Keratinocyte (primary cell): ENCODE measurements at places on chromosomes 4 and X.

- no peak for DNase-seq
These were observed 86.1 kb downstream of the MAGEB10 start for GRCh38 chrX:27893871-27894270.

DNA sequence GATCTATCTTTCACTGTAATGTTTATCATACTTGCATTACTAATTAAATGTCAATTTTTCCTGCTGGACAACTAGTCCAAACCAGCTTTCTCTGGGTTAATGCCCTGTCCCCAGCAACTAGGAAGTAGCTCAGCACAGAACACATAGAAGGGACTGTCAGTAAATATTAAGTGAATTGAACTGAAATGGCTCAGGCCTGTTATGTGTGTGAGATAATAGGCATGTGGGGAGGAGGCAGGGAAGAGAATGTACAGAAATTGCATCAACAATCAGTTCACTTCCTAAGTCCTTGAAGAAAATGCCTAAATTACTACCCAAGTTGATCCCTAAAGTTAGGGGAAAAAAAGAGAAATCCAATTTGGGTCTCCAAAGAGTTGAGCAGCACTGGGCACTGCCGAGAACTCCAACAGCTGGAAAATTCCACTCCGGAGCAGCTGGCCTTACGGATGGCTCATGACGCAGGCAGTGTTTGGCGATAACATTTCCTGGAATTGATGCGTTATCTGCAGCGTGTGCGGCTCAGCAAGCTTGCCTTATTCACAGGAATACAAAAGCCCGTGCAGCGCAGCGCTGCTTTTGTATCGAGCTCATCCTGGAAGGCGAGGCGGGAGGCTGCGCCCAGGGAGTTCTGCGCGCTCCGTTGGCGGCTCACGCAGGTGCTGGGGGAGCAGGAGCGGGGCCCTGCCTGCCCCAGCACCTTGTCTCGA is 297.3 kb upstream of the LCORL start:
- DNase-seq = no peak

DNA sequence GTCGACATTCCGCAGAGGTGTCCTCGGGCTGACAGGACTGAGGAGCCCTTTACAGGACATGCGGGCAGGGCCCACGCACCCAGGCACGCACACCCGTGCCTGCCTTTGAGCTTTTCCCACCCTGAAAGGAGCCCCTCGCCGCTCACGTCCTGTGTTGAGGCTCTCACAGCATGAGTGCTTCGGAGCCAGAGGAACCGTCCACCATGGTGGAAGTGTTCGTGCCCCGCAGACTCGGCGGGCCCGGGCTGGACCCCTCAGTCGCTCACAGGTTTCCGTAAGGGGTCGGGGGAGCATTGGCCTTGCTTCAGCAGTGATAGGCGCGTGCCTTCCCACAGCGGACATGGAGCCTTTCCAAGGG is 36.9 kb downstream of the PIGG start:
- no peak for DNase-seq

DNA sequence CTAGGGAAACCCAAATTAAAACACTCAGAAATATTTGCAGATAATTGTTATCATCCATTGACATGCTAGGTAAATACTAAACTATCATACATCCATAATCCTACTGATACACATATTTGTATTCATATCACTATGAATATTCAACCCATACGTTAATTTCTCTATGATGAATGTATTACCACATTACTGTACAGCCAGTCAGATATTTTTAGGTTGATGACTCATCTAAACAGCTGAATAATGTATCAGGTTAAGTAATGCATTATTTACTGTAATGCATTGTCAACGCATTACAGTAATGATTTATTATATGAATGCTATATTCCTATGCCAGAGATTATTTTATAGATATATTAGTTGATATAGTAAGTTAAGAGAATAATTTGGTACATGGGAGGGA is 37.1 kb downstream of the VEGFC start:
- no peak for DNase-seq

- DNase-seq = no peak
These were observed 30.8 kb downstream of the GPM6B start for GRCh38 chrX:13786048-13786447.

DNA sequence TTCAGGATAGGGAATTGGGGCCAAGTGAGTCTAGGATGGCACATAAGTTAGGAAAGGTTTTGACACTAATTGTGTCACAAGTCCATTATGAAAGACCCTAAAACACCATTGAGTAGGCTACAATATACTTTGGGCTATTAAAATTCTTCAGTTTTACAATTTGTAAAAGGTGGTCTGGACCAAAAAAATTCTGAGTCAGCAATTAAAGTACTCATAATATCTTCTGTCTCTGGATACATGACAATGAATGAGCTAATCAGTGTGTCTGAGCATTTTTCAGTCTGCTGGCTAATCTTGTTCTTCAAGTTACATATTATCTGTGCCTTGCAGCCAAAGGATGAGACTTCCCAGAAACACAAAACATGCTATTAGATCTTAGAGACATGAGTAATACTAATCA is 14.3 kb downstream of the ARMCX1 start:
- no peak for DNase-seq

DNA sequence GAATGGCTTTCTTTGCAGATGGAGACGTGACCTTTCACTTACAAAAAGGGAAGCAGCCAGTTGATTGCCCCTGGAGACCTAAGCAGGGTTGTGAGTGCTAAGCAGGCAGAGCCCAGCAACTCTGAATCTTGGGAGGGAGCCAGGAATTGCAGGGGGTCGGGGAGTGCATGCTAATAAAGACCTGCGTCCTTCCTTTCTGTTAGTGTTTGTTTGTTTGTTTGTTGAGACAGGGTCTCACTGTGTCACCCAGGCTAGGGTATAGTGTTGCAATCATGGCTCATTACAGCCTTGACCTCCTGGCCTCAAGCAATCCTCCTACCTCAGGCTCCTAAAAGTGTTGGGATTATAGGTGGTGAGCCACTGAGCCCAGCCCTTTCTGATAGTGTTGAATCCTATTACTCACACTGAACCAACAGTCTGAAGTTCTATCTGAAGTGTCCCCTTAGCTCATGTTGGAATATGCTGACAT is 137.4 kb downstream of the CEP135 start:
- no peak for DNase-seq

- no peak for DNase-seq
These were observed 118.5 kb upstream of the PABPC4L start for GRCh38 chr4:134320048-134320447.

DNA sequence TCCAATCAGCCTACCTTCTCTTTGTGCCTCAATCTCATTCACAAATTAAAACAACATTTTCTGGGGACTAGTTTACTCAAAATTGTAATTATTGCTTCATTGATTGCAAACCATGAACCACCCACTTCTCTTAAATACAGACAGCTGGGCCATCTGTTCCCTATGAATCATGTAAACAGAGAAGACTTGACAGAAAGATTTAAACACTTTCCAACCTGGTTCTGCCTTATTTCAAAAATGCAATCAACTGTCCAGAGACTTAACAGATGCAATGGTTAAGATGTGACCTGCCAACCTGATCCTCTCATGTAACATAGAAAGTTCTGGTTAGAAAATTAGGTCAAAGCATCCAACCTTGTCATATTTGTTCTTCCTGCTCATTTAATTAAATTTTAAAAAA is 20.8 kb upstream of the SERTM2 start:
- DNase-seq = no peak

- no peak for DNase-seq
These were observed 5.7 kb downstream of the ARHGAP10 start for GRCh38 chr4:147737623-147738022.

GRCh38 chr4:152534541-152535359 is 1.1 kb downstream of the FBXW7 start:
- no peak for DNase-seq

DNA sequence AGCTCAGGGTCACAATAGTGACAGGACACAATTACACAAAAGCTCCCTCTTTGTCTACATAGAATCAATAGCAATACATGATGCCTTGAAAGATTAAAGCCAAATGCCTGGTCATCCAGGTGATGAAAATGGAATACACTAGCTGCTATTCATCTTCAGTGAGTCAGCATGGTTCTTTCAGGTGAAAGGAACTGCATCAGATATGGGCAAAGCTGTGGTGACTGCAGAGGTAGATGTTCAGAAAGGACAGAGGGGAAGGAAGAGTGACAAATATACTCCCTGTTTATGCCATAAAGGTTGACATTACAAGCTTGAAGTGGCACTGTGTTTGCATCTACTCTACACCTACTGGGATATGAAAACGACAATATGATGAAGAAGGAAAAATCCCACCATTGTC is 20.0 kb upstream of the FTHL17 start:
- DNase-seq = no peak

- no peak for DNase-seq
These were observed 269.9 kb downstream of the OPHN1 start for GRCh38 chrX:68163441-68163840.

GRCh38 chr4:116082808-116083366 is 969.5 kb upstream of the NDST4 start:
- no peak for DNase-seq

DNA sequence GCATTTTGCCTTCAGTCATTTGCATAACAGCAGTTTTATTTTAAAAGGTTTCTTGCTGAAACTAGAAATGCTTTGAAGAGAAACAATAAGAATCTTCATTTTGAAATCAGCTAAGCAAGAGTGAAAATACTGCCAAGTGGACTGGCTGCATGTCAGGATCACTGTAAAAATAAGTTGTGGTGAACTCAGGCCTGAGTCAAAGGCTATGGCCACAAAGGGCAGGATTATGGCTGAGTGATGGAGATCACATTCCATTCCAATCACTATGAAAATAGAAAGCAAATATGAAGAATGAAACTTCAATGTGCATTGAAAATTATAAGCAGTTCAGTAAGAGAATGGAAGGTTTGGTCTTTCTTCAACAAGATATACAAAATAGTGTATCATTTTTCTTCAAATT is 224.5 kb downstream of the PCDH18 start:
- no peak for DNase-seq

DNA sequence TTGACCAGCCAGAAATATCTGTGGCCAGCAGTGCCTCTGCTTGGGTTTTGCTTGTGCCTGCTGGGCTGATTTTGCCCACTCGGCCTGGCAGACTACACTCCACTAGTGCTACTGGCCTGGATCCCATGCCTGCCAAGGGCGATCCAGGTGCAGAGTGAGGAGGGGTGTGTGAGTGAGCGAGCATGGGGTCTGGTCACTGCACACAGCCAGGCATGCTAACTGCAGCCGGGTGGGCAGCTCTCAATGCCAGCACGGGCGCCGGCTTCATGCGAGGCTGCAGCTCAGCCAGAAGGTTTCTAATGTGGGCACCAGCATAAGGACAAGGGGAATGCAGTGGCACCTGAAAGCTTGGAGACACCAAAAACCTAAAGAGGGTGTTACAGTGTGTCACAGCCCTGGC is 1161.4 kb downstream of the FSTL5 start:
- no peak for DNase-seq

DNA sequence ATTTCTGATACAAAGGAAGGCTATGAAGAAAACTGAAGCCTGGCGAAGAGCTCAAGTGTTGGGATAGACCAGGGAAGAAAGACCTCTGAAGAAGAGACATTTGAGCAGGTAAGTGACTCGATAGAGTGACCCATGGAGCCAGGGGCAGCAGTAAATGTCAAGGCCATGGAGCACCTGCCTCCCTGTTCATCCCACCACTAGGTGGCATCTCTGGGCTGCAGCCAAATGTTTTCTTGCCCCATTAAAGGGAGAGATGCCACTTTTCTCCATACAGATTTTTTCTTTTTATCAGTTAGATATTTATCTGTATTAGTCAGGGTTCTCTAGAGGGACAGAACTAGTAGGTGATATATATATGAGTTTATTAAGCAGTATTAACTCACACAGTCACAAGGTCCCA is 4.9 kb upstream of the ZNF81 start:
- no peak for DNase-seq

DNA sequence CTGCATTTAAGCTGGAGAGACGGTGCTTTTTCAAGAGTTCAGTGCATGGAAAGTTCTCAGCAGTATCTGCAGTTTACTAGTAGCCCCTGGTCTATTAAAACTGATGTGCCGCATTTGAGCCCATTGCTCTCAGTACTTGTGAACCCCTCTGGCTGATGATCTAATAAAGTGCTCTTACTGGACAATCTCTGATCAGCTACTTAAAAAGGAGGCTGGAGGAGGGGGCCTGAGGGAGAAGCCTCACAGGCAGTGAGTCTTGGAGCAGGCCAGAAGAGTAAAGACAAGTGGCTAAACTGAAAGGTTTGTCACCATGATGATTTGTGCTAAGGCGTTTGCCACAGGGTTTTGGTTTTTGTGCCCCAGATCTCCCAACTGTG is 138.5 kb downstream of the ARX start:
- DNase-seq = no peak

- peak; percentile 69 for DNase-seq
These were observed 1.3 kb upstream of the EOLA1 start for GRCh38 chrX:149539283-149540130.

DNA sequence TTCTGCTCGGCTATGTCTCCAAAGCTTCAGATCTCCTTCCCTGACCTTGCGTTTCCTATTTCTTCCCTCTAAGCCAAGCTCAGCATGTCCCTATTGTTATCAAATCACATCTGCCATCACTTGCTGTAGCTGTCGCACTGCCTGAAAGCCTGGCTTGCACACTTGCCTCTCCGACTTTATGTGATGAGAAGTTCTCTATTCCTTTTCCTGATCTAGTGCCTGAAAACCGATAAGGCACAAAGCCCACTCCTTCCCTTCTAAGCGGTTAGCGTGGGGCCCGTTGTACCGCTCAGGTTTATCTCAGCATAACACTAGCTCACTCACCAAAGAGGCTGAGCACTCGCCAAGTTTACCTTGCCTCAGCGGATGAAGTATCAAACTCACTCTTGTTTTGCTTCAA is 816 bp downstream of the NMU start:
- DNase-seq = no peak

DNA sequence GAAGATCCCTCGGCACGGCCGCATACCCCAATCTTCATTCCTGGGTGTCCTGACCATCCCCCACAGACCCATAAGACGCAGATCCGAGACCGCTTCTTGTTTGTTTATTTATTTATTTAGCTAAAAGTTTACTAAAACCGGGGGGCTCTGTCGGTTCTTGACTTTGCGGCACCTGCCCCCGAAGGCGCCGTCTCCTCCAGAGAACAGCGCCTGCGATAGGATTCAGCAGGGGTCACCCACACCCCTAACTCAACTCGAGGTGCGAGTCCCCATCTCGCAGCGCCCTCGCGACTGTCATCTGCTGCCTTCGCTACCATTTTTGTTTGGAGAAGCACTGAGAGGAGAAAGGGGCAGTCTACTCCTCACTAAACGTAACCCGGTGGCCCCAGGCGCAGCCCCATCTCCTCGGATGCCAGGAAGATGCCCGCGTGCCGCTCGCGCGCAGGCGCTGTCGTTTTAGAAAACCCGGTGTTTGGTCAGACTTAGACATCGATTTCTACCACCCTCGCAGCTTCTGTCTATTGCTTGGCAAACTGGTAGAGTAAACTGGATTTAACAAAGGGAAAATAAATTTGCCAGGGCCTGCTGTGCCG is 18.9 kb upstream of the GPR101 start:
- no peak for DNase-seq

- DNase-seq = no peak
These were observed 1.6 kb upstream of the GIMD1 start for GRCh38 chr4:106370214-106370613.

DNA sequence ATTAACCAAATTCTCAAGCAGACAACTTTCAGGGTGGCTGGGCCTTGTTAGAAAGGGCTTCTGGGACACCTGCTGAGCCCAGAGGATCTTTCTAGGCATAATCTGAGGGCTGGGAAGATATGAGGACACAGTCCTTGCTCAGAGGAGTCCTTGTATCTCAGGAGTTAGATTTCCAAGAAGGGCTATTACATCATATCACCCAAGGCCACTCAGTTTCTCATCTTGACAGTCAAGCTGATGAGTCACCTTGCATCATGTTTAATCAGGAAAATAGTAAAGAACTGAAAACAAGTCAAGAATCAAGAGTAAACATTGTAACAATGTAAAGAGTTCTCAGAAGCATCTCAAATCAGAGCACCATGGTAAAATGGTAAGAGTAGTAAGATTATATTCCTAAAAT is 4.0 kb downstream of the PCYT1B start:
- DNase-seq = no peak
